AG09309 (cell line): ENCODE measurements at places on chromosomes 16 and 17.
A peak's percentile ranks its signal among the peaks of the same experiment; 100 is the strongest.

GRCh38 chr16:88970050-88970449, 7.0 kb downstream of the CBFA2T3 start:
- no peak for DNase-seq

DNA sequence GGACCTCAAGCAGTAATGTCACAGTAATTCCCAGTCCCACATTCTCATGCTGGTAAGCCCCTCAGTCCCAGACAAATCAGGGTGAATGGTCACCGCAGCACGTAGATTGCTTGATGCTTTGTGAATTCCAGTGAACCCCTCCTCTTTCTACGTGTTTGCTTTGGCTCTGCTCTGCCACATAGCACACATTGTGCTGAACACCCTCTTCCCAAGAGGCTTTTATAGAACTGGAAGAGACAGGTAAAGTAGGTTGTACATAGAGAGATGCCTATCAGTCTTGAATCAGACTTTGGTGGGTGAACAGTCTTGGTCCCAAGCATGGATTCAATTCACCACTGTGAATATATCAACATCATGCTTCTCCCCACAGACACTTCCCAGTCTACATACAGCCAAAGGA, 579 bp upstream of the KRTAP9-6 start:
- no peak for DNase-seq

DNA sequence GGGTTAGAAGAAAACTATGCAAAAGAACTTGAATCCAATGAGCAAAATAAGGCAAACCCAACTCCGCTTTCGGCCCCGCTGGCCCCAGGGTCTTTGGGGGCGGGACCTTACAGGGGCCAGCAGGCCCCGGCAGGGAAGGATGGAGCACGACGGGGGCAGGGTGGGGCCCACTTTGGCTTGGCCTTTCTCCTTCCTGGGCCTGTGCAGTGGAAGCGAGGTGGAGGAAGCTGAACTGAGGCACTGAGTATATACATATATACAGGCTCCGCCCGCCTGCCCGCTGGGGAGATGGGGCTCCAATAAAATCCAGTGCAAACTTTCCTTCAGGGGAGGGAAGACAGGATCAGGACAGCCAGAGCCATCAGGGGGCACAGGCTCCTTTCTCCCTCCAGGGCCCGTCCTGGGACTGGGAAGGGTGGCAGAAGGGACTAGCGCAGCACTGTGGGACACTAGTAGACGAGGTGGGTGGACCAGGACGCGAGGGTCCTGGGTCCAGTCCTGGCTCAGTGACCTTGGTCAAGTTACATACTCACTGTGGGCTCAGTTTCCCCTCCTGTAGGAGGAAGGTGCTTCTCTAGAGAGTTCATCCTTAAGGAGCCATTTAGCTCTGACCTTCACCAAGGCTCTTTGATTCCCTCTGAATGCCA, 20.9 kb upstream of the MPO start:
- DNase-seq = no peak

DNA sequence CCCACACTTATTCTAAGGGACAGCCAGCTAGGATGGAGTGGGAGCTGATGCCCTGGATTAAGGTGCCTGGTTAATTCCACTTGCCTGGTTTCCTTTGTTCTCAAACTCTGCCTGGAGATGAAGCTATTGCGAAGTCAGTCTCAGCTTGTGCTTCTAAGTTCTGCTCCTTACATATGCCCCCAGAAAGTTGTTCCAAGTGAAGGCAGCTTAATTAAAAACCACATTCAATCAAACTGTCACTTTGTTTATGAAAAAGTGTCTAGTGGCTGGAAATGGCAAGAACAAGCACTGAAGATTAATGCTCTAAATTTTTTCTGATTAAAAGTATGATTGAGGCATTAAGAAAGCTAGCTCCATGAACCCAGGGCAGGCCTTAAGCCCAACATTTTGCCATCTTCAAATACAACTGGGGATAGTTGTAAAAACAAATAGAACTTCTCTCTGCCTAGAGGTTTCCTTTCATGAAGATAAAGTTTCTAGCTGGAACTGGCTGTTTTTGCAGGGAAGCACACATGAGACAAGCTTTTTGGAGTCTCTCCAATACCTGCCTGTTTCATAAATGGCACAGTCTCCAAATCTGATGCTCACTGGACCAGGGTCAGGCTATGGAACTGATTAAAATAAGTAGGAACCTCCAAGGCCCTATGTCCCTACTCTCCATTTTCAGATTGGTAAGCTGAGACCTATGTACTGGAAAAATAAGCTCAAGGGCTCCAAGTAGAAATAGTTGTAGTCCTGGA, 100.9 kb downstream of the GRIN2A start:
- no peak for DNase-seq

- no peak for DNase-seq
Observed at GRCh38 chr17:65184235-65184959, 47.2 kb downstream of the RGS9 start.

DNA sequence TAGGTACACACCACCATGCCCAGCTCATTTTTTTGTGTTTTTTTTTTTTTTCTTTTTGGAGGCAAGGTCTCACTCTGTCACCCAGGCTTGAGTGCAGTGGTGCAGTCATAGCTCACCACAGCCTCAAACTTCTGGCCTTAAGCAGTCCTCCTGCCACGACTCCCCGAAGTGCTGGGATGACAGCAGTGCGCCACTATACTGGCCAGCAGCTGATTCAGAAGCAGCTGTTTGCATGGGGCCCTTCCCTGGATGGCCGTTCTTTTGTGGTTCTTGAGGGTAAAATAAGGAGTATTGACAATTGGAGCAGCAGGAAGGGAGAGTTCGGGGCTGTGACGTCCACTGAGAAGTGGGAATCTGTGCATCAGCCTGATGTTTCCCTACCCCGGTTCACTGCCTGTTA, 41.6 kb downstream of the KIAA0513 start:
- DNase-seq = no peak

DNA sequence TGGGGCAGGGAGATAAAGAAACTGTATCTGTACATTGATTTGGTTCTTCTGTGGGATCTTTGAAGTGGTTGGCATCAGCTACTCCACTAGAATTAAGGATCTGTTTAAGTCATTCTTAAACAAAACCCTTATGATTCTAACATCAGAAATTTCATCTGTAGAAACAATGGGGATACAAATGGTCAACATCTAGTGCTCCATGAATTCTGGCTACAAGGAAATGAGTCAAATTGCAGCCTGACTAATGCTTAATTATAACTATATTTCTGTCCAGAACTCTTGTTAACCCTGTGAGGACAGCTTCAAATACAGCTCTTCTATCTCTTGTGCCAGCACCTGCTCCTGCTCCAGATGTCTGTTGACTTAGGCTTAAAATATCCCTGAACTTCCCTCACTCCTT, 13.9 kb upstream of the GINS3 start:
- DNase-seq = no peak

GRCh38 chr17:47685556-47686275, 8.2 kb upstream of the TBKBP1 start:
- DNase-seq = no peak

DNA sequence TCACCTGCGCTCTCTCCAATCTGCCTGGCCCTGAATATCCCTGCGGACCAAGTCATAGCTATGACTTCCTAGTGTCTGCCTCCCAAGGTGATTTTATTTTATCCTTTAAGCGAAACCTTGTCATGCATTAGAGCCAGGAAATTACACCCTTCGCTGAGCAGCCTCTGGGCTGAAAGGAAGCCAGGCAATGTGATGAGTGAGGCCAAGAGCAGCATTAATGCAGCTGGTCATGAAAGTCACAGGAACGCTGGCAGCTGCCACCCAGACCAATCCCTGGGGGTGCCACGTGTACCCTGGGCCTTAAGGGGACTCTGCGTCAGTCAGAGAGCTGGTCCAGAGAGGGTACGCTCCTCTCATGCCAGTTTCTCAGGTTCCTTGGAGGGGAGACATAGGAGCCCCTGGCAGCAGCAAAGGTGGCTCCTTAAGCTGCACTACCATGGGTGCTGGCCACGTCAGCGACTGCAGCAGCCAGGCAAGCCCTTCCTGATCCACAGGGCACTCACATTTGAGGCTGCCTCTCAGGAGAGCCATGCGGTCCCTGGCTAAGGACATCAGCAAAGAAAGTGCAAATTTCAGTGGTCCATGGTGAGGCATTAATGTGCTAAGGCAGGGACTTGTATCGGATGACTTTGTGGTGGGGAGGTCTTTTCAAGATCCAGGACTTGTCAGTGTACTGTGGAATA, 42.7 kb upstream of the WSCD1 start:
- DNase-seq = no peak

GRCh38 chr16:85557971-85558657, 55.0 kb upstream of the GSE1 start:
- no peak for DNase-seq

- no peak for DNase-seq
Observed at GRCh38 chr17:12974005-12974531, 43.8 kb downstream of the ELAC2 start.

- DNase-seq = no peak
Observed at GRCh38 chr16:55010492-55011160, 80.0 kb downstream of the IRX5 start.

DNA sequence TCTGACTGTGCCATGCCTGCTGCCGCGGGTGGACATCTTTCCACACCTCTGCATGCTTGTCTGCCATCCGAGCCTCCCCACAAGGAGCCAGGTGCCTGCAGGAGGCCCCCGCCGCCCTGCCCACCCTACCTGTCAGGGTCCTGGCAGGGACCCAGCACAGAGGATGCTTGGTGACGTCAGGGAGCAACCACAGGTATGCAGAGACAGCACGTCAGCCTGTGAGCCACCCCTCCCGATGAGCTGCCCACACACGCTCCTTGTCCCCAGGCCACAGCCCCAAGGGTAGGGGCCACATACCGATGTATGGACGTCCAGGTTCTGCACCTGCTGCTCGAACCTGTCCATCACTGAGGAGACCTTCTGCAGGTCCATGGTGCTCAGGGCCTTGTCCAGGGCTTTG, 10.6 kb downstream of the CHMP1A start:
- no peak for DNase-seq

GRCh38 chr16:70018254-70018653, 67.1 kb downstream of the CLEC18A start:
- DNase-seq = no peak

- DNase-seq = no peak
Observed at GRCh38 chr16:80231121-80231520, 309.7 kb upstream of the DYNLRB2 start.

GRCh38 chr17:15431196-15431595, 36.2 kb downstream of the CDRT4 start:
- no peak for DNase-seq

GRCh38 chr17:62611292-62611691, 16.2 kb upstream of the MRC2 start:
- no peak for DNase-seq

- no peak for DNase-seq
Observed at GRCh38 chr16:54268766-54269165, 17.8 kb downstream of the IRX3 start.

DNA sequence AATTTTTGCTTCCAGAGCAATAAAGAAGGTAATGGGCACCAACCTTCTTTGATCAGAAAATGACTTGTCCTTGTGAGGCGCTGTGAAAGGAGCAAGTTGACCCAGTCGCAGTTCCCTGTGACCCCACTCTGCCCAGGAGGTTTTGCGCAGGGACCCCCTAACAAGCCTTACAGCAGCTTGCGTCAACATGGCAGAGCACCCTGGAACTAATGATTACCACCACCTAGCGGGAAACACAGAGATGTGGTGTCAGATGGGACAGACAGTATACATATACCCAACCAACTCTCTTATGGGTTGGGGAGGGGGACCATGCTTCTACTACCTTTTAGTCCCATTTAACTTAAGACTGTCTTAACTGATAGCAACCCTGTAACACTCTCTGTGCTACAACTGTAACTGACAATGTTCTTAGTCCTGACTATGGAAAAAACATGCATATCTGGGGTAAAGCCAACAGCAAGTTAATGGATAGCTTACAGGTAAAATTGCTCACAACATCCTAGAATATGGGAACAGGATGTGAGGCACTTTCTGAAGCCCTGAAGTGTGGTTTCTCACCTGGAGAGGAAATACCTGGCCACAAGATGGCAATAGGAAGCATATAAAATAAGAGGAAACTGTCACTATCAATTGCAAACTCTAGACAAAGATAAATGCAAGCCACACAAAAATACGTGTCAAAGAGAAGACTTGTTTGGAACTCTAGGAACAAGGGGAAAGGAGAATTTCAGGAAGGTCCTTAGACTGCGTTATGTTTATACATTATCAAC, 3.0 kb downstream of the KARS1 start:
- DNase-seq = no peak

DNA sequence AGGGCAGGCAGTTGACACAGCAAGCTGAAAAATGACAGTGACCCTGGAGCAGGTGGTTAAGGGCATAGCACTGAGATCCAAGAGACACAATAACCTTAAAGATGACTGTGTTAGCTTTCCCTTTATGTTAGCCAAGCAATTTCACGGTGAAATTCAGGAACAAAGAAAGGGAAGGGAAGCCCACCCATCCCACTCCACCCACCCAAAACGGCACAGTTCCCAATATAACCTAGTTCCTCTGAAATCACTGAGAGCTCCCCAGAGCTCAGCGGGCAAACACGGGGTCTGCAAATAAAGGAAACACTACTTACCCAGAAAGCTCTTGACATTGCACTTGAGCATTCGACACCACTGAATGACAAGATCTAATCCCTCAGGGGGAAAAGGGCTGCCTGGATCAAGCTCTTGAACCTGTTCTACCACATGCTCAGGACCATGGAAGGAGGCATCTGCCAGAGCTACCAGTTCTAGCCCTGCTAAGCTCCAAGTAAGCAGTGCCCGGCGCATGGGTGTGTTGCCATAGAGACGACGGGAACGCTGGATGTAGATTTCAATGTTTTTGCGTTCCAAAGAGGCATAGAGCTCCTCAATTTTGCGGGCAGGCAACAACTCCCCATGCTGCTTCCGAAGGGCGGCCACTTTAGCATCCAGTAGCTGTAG, 10.6 kb downstream of the BLTP2 start:
- no peak for DNase-seq

- peak; percentile 42 for DNase-seq
Observed at GRCh38 chr17:59378675-59379074, 47.2 kb downstream of the YPEL2 start.

DNA sequence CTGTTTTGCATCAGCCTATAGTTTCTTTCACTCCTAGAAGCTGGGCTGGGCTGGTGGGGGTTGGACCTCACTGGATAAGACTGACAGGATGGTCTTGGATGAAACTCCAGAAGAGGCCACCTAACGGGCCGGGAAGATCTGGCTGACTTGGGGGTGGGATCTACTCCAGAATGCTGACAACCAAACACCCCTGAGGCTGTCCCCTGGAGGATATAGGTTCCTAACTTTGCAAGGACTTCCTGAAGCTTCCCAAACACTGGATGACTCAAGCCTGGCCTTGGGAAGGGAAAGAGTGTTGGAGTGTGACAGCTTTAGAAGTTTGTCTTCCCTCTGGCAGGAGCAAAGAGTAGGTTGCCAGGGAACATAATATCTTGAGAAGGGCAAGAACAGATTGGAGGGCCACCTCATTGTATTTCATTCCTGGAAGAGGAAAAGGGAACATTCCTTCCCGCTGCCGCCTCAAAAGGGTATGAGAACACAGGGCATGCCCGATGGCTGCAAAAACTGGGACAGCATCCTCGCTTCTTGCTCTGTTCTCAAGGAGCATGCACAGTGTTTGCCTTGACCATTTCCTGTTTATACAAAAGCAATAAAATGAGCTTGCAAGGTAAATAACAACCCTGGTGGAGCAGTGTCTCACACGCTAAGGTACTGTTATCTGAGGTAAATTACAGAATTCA, 6.8 kb upstream of the CYB5B start:
- no peak for DNase-seq
